ENCODE measurements at places on chromosomes 2 and 18.

- no peak for DNase-seq
These were observed 61.2 kb upstream of the CUL3 start for GRCh38 chr2:224646242-224646846.

DNA sequence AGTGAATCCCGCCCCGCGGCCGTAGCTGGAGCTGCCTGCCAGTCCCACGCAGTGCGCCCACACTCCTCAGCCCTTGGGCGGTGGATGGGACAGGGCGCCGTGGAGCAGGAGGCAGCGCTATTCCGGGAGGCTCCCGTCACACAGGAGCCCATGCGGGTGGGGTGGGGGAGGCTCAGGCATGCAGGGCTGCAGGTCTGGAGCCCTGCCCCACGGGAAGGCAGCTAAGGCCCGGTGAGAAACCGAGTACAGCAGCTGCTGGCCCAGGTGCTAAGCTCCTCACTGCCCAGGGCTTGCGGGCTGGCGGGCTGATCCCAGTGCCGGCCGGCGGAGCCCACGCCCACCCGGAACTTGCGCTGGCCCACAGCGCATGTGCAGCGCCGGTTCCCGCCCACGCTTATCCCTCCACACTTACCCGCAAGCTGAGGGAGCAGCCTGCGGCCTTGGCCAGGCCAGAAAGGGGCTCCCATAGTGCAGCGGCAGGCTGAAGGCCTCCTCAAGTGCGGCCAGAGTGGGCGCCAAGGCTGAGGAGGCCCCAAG is 1152.8 kb upstream of the CELF4 start:
- no peak for DNase-seq

GRCh38 chr2:239934571-239935171 is 90.5 kb downstream of the NDUFA10 start:
- DNase-seq: peak; percentile 93

DNA sequence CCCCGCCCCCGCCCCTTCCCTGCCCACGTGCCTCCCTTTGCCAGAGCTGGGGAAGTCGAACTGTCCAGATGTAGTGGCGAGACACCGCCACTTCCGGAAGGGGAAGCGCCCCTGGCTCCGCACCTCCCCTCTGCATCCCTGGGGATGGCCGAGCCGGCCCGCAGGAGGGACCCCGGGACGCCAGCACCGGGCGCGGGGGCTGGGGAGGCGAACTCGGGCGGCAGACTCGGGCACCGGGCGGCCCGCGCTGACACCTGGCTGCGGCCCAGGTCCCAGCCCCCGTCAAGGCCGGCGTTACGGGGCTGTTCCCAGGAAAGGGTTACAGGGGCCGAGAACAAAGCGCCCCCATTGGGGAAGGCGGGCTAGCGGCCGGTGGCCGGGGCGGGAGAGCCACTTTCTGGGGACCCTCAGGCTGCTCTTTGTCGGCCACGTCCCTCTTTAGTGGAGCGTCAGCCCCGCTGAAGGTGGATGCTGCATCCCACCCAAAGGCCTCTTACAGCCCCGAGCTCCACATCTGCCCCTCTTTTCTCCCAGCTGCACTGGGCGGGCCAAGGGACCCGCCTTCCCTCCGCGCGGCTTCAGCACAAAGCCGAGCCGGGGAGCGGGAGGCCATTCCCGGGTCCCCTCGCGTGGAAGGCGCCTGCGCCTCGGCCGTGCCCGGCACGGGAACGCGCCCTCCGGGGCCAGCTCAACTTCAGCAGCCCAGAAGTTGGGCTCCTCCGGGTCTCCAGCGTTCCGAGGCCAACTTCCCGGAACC is 1.3 kb downstream of the SDC1 start:
- no peak for DNase-seq

- no peak for DNase-seq
These were observed 66.5 kb downstream of the CAB39 start for GRCh38 chr2:230779126-230779525.

- DNase-seq: no peak
These were observed 61.8 kb upstream of the ARL4C start for GRCh38 chr2:234558642-234559041.

DNA sequence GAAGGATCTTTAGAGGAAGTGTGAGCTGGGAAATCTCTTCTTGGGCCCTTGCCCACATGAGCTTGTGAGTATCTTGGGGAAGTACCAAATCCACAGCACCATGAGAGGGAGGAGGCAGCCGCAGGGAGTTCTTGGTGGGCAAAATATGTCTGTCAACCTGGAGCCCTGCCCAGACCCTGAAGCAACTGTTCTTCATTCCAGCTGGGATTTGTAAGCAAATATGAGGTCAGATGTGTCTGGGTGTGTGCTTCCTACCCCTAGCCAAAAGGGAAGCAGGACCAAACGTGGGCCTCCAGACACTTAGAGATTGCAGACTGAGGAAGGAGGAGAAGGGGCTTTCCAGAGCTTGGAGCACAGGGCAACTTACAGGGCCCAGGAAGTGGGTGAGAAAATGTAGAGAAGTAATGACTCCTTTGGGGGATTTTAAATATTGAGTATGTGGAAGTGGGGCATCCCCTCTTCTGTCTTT is 41.9 kb downstream of the TMEM247 start:
- peak; percentile 45 for DNase-seq

GRCh38 chr2:120904379-120904778 is 168.7 kb downstream of the GLI2 start:
- no peak for DNase-seq

DNA sequence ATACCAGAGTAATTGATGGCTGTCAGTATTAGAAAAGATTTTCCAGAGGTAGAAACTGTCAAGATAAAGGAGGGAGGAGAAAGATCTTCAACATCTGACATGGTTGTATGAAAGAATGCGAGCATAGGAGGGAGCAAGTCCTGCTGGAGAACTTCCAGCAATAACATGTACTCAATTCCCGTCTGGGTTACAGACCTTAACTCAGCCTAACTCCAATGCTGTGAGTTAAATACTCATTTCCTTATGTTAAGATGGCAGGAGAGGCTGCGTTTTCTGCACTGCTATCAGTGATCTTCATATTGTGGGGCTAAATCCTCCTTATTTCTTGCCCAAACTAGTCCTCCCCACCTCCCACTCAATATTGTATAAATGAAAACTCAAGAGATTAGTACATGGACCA is 6.7 kb upstream of the CERS6 start:
- no peak for DNase-seq

GRCh38 chr2:199940373-199940772 is 14.9 kb downstream of the TYW5 start:
- DNase-seq: peak; percentile 63

DNA sequence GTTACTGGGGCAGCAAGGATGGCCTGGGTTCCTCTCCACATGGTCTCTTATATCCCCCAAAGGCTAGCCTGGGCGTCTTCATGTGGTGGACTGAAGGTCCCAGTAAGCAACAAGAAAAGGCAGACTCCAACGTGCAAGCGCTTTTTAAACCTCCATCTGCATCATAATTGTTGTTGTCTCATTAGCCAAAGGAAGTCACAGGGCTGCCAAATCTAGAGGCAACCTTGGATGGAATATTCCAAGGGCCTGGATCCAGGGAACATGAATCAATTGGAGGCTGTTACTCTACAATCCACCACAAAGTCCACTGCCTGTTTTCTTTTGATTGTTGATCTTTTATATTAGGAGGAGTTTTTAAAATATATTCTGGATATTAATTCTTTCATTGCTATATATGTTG is 118.8 kb downstream of the SH3RF3 start:
- DNase-seq: peak; percentile 42

DNA sequence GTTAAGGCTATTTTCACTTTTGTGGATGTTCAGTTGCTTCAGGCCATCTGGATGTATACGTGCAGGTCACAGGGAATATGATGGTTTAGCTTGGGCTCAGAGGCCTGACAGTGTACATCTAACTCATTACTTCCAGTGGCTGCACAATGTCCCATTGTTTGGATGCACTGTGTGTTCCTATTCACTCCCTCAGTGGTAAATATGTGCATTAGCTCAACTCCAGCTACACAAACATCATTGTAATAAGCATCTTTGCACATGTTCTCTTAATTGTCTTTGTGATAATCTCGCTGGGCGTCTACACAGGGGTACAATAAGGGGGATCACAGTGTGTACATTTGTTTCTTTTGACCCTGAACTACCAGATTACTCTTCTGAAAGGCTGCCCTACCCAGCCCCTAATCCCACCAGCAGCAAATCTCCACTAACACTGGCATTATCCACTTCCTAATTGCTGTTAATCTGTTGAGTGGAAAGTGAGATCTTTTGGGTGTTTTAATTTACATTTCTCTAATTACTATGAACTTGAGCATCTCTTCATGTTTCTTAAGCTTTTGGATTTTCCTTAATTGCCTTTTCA is 56.1 kb upstream of the POLE4 start:
- DNase-seq: peak; percentile 97

GRCh38 chr2:180046776-180047175 is 39.7 kb upstream of the CWC22 start:
- no peak for DNase-seq

- DNase-seq: no peak
These were observed 112.5 kb downstream of the LPIN1 start for GRCh38 chr2:11858883-11859282.

- DNase-seq: no peak
These were observed 53.9 kb downstream of the DYNC1I2 start for GRCh38 chr2:171741189-171741588.

- peak; percentile 29 for DNase-seq
These were observed 297.0 kb upstream of the GULP1 start for GRCh38 chr2:187994464-187995331.

DNA sequence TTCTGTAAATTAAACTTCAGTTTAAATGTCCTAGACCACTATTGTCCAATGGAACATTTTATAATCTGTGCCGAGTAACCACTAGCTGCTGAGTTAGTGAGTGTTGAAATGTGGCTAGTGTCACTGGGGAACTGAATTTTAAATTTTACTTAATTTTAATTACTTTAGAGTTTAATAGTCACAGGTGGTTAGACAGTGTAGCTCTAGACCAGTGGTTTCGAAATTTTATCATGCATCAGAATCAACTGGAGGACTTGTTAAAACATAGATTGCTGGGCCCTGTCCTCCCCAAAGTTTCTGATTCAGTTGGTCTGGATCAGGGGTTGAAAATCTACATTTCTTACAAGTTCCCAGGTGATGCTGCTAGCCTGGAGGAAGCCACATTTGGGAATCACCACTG is 110.4 kb downstream of the FMNL2 start:
- no peak for DNase-seq

- DNase-seq: no peak
These were observed 134.7 kb downstream of the RIF1 start for GRCh38 chr2:151544449-151544848.

- DNase-seq: no peak
These were observed 83.3 kb downstream of the SP3 start for GRCh38 chr2:173881886-173882285.

DNA sequence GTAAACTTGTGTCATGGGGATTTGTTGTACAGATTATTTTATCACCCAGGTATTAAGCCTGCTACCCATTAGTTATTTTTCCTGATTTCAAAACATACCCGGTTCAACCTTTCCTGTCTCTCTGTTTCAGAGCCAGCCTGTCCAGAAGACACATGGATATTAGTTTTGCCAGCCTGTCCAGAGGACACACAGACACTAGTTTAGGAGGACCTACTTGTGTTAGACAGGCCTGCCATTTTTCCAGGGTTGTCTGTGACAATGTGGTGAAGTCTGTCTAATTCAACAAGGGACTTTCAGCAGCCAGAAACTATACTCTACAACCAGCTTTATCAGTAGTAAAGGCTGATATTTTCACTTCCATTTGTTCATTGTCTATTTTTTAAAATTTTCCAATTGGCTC is 56.1 kb upstream of the DCC start:
- DNase-seq: no peak

GRCh38 chr2:5698134-5698533 is 6.0 kb downstream of the SOX11 start:
- no peak for DNase-seq

- no peak for DNase-seq
These were observed 335.5 kb downstream of the CLIP4 start for GRCh38 chr2:29450596-29451222.

GRCh38 chr18:57677262-57678211 is 55.9 kb upstream of the NARS1 start:
- no peak for DNase-seq

DNA sequence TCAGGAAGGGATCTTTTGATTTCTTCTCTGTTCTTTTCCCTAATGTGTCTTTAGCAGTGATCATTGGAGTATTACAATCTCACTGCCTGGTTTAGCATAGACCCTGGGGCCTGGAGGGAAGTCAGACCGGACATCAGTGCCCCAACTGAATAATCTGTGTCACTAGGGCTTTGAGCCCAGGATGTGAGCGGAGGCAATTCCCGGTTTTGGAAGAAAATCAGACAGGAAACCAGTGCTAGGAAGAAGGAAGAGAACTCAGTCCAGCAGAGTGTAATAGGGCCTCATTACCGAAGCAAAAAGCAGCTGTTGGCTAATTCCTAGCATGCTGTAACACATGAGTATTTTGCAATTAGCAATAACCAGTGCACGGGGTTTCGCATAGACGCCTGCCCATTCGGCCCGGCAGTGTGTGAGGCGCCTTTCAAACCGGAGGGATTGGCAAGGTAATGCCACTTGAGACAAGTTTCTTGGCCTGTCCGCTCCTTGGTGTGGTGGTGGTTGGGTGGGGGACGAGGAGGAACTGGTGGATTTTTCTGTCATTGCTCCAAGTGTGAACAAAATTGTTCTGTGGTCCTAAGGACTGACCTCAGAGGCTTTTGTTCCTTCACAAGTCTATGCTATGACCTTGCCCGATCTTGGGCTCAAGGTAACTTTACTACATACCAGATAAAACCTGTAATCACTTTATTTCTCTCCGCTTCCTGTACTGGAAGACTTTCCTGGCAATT is 2.8 kb downstream of the FOSL2 start:
- DNase-seq: no peak

- DNase-seq: no peak
These were observed 147.7 kb upstream of the APCDD1 start for GRCh38 chr18:10306779-10307178.

- no peak for DNase-seq
These were observed 112.0 kb upstream of the CTDP1 start for GRCh38 chr18:79567481-79568147.

- no peak for DNase-seq
These were observed 18.0 kb downstream of the ZNF532 start for GRCh38 chr18:58882686-58883085.

GRCh38 chr18:3088449-3088848 is 75.5 kb upstream of the LPIN2 start:
- no peak for DNase-seq

DNA sequence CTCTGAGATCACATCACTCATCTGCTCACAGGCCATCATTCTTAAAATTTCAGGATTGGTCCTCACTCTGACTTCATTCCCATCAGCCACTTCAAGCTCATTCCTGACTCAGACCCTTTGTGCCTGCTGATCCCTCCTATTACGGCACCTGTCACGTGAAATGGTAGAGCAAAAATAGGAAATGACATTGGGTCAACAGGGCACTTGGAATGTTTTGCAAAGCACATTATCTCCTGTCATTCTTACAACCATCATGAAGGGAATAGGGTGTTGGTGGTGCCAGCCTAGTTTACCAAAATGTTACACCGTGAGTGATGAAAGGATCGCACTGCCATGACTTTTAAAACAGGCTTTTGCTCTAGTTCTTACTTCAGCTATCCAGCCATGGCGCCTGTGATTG is 61.1 kb downstream of the EIF5B start:
- no peak for DNase-seq

Measured in pons (tissue), 1 donor.